Breast epithelium (tissue), 4 donors: ENCODE measurements at places on chromosomes 6 and 20. TPM values are rescaled to one million over a fixed set of nuclear protein-coding genes. Genes with fewer than 3 reads are reported as not detected.

WASF1 gene
- total RNA-seq: 11.4 TPM

ADISSP gene
- 29.3 TPM for total RNA-seq

MOG gene
- not detected for total RNA-seq

PDE10A gene
- total RNA-seq: 22.0 TPM

HDGFL1 gene
- total RNA-seq: not detected

DEFB124 gene
- total RNA-seq: not detected
